Stimulated activated naive CD8-positive, alpha-beta T cell treated with anti-CD3 and anti-CD28 coated beads, Interleukin-15, amount 100 ng/mL, for 72 hours (primary cell): ENCODE measurements at places on chromosomes 1 and 21.

DNA sequence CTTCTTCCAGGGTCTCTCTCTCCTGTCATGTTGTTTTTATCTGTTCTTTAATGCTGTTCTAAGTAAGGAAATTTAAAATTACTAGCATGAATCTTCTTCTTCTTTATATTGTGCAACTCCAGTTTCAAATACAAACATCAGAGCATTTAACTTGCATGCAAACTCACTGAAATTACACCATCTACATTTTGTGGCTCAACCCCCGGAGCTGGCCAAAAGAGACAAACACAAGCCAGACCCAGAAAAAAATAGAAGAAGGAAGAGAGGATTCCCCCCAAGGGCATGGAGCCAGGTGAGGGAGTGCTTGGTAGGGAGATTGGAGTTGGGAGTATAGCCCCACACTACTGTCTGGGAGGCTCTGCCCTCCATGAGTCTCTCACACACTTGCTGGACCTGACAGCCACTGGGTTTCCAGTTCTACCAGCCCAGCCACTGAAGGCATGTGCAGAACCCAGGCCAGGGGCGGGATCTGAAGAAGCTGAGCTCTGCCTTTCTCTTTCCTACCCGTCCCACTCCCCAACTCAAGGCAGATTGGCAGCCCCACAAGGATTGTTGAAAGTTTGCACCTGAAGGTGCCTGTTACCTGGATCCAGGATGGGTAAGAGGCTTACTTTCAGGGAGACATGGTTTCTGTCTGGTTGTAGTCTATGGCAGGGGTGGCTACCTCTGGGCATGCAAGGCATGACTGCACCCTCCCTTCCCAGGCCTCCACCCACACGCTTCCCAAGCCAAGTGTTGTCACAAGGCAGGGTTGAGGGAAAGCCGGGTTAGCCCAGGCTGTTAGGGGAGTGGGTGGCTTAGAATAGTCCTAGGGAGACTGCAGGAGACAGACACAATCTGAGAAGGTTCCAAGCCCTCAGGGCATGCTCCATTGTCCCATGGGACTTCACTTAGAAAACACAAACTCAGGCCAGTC lies 297.2 kb downstream of the TGFB2 start:
- no peak for DNase-seq

GRCh38 chr1:82321794-82322193 lies 521.1 kb downstream of the ADGRL2 start:
- DNase-seq: no peak

- no peak for DNase-seq
Observed at GRCh38 chr1:226778657-226779058, 39.6 kb upstream of the ITPKB start.

DNA sequence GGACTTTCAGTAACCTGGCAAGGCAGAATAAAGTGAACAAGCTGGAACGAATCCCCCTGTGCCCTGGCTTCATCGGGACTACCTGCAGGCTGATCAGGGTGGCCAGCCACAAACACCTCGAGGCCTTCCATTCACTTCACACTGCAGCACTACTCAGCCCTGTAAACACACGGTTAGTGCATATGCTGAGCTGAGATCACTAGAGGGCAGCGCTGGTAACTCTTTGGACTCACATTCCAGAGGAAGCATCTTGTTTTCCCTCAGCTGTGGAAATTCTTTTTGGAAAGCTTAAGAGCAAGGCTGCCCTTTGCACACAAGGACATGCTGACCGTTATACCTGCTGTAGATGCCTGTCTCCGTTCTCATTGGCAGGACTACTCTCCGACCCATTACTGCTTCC lies 32.1 kb downstream of the PCSK9 start:
- no peak for DNase-seq

DNA sequence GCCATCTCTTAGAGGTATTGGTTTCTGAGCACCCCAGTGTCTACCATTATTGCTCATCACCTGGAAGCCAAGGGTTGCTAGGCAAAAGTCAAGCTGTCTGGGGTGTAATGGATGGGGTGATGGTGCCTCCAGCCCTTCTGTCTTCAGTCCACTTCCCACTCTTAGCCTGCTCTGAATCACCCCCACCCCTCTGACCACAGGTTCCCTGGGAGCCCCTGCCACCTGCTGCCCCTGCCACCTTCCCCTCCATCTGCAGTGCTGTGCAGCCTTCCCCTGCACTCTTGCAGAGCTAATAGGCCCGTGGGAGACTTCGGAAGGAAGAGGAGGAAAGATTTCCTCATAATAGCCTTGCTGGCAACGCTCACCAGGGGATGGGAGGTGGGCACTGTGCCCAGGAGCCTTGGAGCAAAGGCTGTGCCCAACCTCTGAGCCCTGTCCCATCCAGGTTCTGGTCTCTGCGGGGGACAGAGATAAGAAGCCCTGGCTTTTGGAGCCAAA lies 35.5 kb downstream of the CAPN2 start:
- no peak for DNase-seq

DNA sequence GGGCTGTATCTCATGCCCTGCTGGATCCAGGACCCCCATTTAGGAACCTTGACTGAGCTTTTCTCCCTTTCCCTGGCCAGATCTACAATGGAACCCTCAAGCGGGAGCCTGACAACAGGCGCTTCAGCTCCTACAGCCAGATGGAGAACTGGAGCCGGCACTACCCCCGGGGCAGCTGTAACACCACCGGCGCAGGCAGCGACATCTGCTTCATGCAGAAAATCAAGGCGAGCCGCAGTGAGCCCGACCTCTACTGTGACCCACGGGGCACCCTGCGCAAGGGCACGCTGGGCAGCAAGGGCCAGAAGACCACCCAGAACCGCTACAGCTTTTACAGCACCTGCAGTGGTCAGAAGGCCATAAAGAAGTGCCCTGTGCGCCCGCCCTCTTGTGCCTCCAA lies 29.8 kb downstream of the PKP1 start:
- DNase-seq: no peak

- no peak for DNase-seq
Observed at GRCh38 chr21:34097442-34097841, 24.1 kb downstream of the MRPS6 start.
